Vagina (tissue), 2 donors: ENCODE measurements at places on chromosomes 11 and 22. TPM values are rescaled to one million over a fixed set of nuclear protein-coding genes. Genes with fewer than 3 reads are reported as not detected.

The TYR gene
- total RNA-seq: not detected

The SNX15 gene
- total RNA-seq: 24.1 TPM

DNA sequence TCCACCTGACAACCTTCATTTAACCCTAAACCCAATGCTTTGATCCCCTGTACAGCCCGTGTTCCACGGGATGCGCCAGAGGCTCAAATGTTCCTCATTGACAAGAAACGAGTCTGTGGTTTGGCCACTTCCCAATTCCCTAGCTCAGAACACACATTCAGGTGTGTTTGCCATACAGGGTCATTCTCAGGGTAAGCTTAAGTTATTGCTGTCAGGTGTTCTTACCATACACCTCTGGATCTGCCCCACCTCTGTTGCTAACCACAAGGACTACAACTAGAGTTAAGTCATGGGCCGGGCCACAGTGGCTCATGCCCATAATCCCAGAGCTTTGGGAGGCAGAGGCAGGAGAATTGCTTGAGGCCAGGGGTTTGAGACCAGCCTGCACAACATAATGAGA, 45.6 kb upstream of the POLD3 start:
- no peak for DNase-seq

- no peak for DNase-seq
Measured at GRCh38 chr22:33271390-33272161, 213.4 kb upstream of the SYN3 start.

DNA sequence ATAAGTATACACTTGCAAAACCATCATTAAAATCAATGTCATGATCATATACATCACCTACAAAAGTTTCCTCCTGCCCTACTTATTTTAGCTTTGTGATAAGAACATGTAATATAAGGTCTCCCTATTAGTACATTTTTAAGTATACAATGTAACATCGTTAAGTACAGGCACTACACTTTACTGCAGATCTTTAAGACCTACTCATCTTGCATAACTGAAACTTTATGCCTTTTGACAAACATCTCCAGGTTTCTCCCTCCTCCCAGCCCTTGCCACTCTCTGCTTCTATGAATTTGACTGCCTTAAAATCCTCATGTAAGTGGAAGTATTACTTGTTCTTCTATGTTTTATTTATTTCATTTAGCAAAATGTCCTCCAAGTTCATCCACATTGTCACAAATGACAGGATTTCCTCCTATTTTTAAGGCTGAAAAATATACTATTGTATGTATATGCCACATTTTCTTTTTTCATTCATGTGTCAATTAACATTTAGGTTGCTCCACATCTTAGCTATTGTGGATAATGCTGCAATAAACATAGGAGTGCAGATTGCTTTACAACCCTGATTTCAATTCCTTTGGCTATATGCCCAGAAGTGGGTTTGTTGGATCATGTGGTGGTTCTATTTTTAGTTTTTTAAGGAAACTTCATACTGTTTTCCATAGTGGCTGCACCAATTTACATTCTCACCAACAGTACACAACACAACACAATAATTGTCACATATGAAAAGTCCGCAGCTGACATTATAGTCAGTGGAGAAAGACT, 471.1 kb upstream of the ANO3 start:
- no peak for DNase-seq

- no peak for DNase-seq
Measured at GRCh38 chr22:49081261-49081666, 746.4 kb downstream of the BRD1 start.

DNA sequence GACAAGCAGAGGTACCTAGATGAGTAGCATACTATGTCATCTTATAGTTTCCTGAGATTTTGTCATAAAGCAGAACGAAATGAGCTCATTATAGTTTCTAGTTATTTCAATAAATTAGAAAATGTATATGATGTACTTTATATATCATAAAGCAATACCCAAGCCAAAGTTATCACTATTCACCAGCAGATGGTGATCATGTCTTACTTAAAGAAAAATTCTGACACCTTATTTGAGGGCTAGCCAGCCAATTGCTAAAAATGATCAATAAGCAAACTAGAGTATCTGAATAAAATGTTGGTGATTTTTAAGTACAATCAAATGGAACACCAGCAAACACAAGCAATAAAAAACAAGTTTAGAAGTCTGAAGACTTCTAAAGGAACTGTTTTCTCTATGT, 44.1 kb downstream of the RSF1 start:
- no peak for DNase-seq

GRCh38 chr11:8867035-8867434, 44.0 kb upstream of the AKIP1 start:
- no peak for DNase-seq

GRCh38 chr11:65438257-65439151, 15.9 kb downstream of the NEAT1 start:
- DNase-seq: no peak

- no peak for DNase-seq
Measured at GRCh38 chr22:33648478-33648877, 271.8 kb downstream of the LARGE1 start.

- no peak for DNase-seq
Measured at GRCh38 chr11:92929246-92929645, 40.2 kb upstream of the MTNR1B start.

DNA sequence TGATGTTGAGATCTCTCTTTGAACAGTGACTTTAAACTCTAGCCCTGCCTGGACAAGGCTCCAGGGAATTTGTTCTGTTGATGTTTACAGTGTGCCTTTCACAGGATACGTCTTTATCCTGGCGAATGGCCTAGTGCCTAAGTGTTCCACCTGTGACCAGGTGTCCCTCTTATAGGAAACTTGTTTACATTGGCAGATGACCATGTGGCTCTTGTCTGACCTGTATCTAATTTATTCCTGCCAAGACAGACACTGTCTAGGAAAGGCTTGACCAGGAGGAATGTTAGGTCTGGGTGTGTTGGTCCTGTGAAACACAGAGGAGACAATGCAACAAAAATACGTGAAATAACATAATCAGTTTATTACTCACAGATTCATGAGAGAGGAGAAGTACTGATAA, 875.6 kb downstream of the METTL15 start:
- DNase-seq: no peak

GRCh38 chr11:36258730-36259360, 30.4 kb downstream of the COMMD9 start:
- DNase-seq: no peak

DNA sequence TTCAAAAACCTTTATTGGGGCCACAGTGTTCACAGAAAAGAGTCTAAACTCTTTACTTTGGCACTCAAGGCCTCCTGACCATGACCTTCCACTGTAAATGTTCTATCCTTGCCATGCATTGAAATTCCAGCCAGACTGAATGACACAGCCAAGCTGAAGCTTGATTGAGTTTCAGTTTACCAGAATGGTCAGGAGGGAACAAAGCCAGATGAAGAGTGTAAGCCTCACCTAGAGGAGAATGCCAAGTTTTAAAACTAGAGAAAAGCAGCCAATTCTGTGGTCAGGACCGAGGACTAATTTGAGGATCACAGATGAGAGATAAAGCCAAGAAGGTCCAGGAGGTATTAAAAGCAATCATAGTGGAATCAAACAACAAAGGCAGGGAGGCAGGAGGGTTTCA, 215.3 kb downstream of the KCNA4 start:
- no peak for DNase-seq
